ENCODE measurements at places on chromosomes 4 and X. TPM values are rescaled to one million over a fixed set of nuclear protein-coding genes. Genes with fewer than 3 reads are reported as not detected.

BMX gene
- total RNA-seq = 2.6 TPM

UGT2B17 gene
- not detected for total RNA-seq

CHRDL1 gene
- 58.5 TPM for total RNA-seq

NDP gene
- not detected for total RNA-seq

SLC16A2 gene
- 16.4 TPM for total RNA-seq

RAB33A gene
- total RNA-seq = 0.58 TPM

PAPSS1 gene
- 57.5 TPM for total RNA-seq

RTL5 gene
- 10.6 TPM for total RNA-seq

SLC25A43 gene
- total RNA-seq = 16.6 TPM

EIF4E gene
- total RNA-seq = 78.9 TPM

PGAM4 gene
- total RNA-seq = not detected

CT45A3 gene
- not detected for total RNA-seq

TMPRSS11B gene
- total RNA-seq = not detected

PYURF gene
- 67.1 TPM for total RNA-seq

EXOC1L gene
- not detected for total RNA-seq

TRIM75 gene
- total RNA-seq = not detected

ZDHHC15 gene
- total RNA-seq = 2.7 TPM

NAP1L2 gene
- 2.5 TPM for total RNA-seq

CDS1 gene
- 25.7 TPM for total RNA-seq

SASH3 gene
- total RNA-seq = 62.9 TPM

ERAS gene
- not detected for total RNA-seq

TET2 gene
- 33.2 TPM for total RNA-seq

PSAPL1 gene
- 0.06 TPM for total RNA-seq

MAOB gene
- 20.6 TPM for total RNA-seq

DMRTC1 gene
- 0.20 TPM for total RNA-seq
